ENCODE measurements at places on chromosomes 1 and 21.

DNA sequence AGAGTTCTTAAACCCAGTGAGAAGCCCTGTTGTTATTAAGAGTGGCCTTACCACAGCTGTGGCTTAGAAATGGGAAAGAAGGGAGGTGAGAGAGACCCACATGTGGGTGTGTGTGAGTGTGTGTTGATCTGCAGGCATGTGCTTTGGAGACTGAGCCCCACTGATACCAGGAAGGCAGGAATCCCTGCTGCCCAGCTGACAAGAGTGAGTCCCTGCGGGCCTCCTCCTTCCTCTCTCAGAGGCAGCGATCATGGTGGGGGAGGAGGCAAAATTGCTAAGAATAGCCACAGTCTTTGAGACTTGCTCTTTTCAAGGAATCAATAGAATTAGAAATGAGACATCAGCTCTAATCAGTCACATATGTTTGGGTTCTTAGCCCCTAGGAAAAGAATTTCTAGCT is 87.0 kb upstream of the WARS2 start:
- peaks cover 2% of the 10 kb centered on the region for H3K4me1 ChIP-seq
- no peaks in the 10 kb centered on the region for H3K36me3 ChIP-seq
- H3K27ac ChIP-seq = no peak overlapping the region
- DNase-seq = no peak
- no peaks in the 10 kb centered on the region for H3K27me3 ChIP-seq

- H3K4me3 ChIP-seq = no peak overlapping the region
- no peaks in the 10 kb centered on the region for H3K4me1 ChIP-seq
- H3K27ac ChIP-seq = no peak overlapping the region
Measured at GRCh38 chr21:30447056-30447455, 7.0 kb downstream of the KRTAP15-1 start.

DNA sequence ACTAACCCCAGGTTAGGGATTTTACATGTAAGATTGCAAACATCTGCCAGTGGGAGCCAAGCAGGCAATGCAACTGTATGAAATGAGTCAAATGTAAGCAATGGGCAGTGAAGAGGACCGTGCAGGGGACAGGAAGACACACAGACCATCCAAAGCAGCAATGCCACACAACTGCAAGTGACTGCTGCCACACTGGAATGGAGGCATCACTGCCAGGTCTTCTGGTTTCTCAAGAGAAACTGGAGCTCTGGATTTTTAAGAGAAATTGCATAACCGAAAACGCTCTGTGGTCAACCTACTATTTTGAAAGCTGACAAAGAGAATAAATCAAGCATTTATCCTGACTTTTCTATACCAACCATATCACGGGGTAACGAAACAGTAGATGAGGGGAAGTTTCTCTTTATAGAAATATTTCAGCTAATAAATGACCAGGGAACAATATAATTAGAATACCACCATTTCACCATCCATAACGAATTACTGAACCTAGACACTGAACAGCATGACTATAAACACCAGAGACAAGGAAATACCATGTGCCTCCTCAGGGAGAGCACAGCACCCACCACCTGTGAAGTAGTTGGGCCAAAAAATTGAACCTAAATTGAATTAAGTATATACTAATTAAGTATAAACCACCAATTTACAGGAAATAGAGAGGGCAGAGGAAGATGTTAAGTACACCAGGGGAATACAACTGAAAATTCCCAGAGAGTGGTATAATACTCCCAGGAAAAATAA is 4.4 kb downstream of the AK2 start:
- no peaks in the 10 kb centered on the region for H3K27me3 ChIP-seq
- DNase-seq = no peak
- no peak overlapping the region for H3K27ac ChIP-seq
- peaks cover 10% of the 10 kb centered on the region for H3K4me1 ChIP-seq
- no peaks in the 10 kb centered on the region for H3K36me3 ChIP-seq
- no peak overlapping the region for H3K4me3 ChIP-seq

- no peak overlapping the region for H3K4me3 ChIP-seq
- H3K27me3 ChIP-seq = no peaks in the 10 kb centered on the region
- H3K36me3 ChIP-seq = no peaks in the 10 kb centered on the region
Measured at GRCh38 chr1:45793942-45794604, 9.3 kb upstream of the MAST2 start.

- H3K4me1 ChIP-seq = no peaks in the 10 kb centered on the region
- DNase-seq = no peak
- no peaks in the 10 kb centered on the region for H3K36me3 ChIP-seq
- H3K27ac ChIP-seq = no peak overlapping the region
- no peak overlapping the region for H3K4me3 ChIP-seq
Measured at GRCh38 chr1:206801467-206801866, 29.2 kb upstream of the IL10 start.

DNA sequence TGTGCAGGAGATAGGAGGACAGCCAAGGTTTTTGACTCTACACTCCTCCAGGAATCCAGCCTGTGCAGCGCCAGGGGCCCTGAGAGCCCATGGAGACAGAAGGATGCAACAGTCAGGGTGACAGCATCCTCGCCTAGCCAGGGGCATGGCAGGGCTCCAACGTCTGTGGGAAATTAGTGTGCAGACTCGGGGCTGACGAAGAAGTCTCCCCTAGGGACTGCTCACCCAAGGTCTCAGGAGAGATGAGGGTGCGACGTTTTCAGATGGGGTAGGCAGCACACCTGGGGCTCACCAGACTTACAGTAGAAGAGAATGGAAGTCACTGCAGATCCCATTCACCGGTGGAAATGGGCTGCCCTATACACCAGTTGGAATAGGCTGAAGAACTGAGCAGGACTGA is 241.7 kb downstream of the SETD4 start:
- no peak overlapping the region for H3K4me3 ChIP-seq
- no peaks in the 10 kb centered on the region for H3K4me1 ChIP-seq
- no peaks in the 10 kb centered on the region for H3K27me3 ChIP-seq
- H3K36me3 ChIP-seq = no peaks in the 10 kb centered on the region
- no peak overlapping the region for H3K27ac ChIP-seq

- H3K4me1 ChIP-seq = peaks cover 42% of the 10 kb centered on the region
- peak; percentile 31 for DNase-seq
- H3K27ac ChIP-seq = peak overlapping the region; percentile 57
- H3K36me3 ChIP-seq = peaks cover 2% of the 10 kb centered on the region
Measured at GRCh38 chr1:20552728-20553445, 514 bp downstream of the FAM43B start.

DNA sequence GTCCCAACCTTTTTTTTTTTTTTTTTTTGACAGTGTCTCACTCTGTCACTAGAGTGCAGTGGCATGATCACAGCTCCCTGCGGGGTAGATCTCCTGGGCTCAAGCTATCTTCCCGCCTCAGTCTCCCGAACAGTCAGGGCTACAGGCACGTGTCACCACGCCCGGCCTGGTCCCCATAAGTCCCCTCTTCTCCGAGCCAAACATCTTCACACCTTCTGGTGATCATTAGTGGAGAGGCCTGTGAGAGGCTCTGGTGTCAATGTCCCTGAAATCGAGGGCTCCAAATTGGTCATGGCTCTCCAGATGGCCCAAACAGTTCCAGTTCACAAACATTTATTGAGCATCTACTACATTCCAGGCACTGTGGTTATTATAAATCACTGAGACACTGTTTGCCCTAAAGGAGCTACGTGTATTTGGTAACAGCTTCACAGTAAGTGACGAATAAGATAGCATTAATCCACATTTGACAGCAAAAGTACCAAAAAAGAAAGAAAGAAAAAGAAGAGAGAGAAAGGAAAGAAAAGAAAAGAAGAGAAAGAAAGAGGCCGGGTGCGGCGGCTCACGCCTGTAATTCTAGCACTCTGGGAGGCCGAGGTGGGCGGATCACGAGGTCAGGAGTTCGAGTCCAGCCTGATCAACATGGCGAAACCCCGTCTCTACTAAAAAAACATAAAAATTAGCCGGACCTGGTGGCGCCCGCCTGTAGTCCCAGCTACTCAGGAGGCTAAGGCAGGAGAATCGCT is 867 bp upstream of the TIMM17A start:
- peak overlapping the region; percentile 100 for H3K4me3 ChIP-seq
- no peak for DNase-seq
- peaks cover 13% of the 10 kb centered on the region for H3K36me3 ChIP-seq
- peaks cover 6% of the 10 kb centered on the region for H3K4me1 ChIP-seq
- H3K27me3 ChIP-seq = no peaks in the 10 kb centered on the region

- H3K36me3 ChIP-seq = no peaks in the 10 kb centered on the region
- DNase-seq = peak; percentile 33
- H3K27me3 ChIP-seq = no peaks in the 10 kb centered on the region
- H3K27ac ChIP-seq = no peak overlapping the region
Measured at GRCh38 chr1:27026621-27027574, 14.2 kb upstream of the TENT5B start.

DNA sequence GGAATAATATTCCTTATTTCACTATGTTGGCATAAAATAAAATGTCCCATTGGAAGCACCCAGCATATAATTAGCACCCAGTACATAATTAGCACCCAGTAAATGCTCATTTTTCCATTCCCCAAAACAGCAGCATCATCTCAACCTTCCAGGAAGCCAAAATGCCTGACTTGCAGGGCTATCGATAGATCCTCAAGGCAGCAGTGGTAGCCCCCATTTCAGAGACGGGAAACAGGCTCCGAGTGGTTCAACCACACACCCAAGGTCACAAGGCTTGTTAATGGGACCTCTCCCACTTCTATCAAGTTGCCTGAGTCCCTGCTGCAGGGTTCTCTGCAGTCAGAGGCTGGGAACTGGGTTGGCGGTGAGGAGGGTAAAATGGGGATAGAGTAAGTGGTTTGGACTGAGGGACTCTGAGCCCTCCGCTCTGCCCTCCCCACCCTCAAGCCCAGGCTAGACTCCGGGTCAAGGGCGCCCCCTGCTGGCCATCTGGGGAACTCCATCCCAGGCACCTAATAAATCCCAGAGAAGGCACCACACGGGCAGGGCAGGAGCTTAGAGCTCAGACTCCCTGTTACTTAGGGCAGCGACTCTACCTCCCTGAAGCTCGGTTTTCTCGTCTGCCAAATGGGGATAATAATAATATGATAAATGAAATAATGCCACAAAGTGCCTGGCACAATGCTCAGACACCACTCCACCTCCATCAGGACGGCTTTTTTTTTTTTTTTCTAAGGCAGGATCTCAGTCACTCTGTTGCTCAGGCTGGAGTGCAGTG is 21.9 kb upstream of the LAPTM5 start:
- H3K27ac ChIP-seq = no peak overlapping the region
- H3K4me3 ChIP-seq = no peak overlapping the region
- H3K36me3 ChIP-seq = no peaks in the 10 kb centered on the region
- no peaks in the 10 kb centered on the region for H3K27me3 ChIP-seq

GRCh38 chr21:36446301-36446700 is 33.6 kb downstream of the CLDN14 start:
- no peaks in the 10 kb centered on the region for H3K4me1 ChIP-seq
- no peaks in the 10 kb centered on the region for H3K27me3 ChIP-seq
- H3K27ac ChIP-seq = no peak overlapping the region
- no peak for DNase-seq
- no peak overlapping the region for H3K4me3 ChIP-seq

GRCh38 chr1:35180776-35181374 is 12.1 kb downstream of the SFPQ start:
- no peak overlapping the region for H3K4me3 ChIP-seq
- peaks cover 3% of the 10 kb centered on the region for H3K4me1 ChIP-seq
- no peak overlapping the region for H3K27ac ChIP-seq

- no peak for DNase-seq
- no peak overlapping the region for H3K4me3 ChIP-seq
- H3K27me3 ChIP-seq = peaks cover 2% of the 10 kb centered on the region
- no peaks in the 10 kb centered on the region for H3K36me3 ChIP-seq
Measured at GRCh38 chr1:242787968-242788367, 263.5 kb upstream of the PLD5 start.

All from spinal cord (tissue), 10 donors.